ENCODE measurements at places on chromosomes 5 and 9. TPM values are rescaled to one million over a fixed set of nuclear protein-coding genes. Genes with fewer than 3 reads are reported as not detected.

- DNase-seq, result peak; percentile 96
These were observed 9.6 kb downstream of the NDST1 start for GRCh38 chr5:150517272-150518152.

Gene LCN12
- total RNA-seq, result not detected

DNA sequence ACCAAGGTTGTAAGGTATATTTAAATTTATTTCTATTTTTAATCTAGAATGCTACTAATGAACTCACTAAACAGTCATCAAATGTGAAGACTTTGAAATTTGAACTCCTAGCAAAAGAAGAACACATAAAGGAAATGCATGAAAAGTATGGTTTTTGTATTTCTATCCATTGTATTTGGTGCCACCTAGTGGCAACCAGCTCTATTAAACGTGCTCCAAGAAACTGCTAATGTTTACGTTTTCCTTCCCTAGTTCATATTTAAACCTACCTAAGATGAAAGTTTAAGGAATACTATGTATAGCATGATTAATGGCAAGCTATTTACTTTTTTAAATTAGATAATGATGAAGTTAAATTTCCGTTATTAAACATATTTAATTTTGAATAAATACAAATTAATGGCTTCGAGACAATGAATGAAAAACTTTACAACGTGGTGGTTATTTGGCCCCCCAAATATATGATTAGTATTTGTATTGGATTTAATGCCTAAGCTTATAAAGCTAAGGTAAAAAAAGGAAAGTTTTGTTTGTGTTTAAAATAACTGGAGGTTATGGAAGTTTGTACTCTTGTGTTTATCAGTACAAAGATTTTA, 115.9 kb upstream of the SH3GL2 start:
- peak; percentile 16 for DNase-seq

DNA sequence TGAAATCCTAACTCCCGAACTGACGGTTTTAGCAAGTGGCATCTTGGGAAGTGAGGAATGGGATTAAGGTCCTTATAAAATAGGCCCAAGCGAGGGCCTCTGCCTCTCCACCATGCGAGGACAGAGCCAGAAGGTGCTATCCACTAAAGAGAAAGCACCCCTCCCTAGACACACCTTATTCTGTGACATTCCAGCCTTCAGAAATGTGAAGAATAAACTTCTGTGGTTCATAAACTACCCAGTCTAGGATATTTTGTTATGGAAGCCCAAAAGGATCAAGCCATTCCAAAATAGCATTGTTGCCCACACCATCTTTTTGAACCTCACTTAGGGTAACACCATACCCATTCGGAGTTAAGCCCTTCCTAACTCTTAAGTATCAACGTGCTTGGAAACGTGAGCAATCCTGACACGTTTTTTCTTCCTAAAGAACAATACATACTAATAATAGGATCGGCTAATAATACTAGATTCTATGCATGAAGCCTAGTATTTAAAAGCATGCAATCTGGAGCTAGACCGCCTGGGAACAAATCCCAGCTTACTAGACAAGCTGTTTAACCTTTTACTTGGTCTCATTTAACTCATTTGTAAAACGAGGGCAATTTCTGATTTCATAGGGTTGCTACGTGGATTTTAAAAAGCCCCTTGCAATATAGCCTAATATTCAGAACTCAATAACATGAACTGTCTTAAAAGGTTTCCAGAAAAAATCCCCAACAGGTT, 1.1 kb upstream of the SMC2 start:
- peak; percentile 7 for DNase-seq

- DNase-seq, result no peak
These were observed 37.3 kb downstream of the CAPSL start for GRCh38 chr5:35900972-35901695.

GRCh38 chr9:132114102-132114707, 34.5 kb upstream of the MED27 start:
- peak; percentile 46 for DNase-seq

- DNase-seq, result peak; percentile 75
These were observed 97.5 kb upstream of the ARAP3 start for GRCh38 chr5:141779503-141779973.

- no peak for DNase-seq
These were observed 88.2 kb upstream of the KLF9 start for GRCh38 chr9:70502690-70503089.

Gene WDR38
- total RNA-seq, result not detected

Gene PHAX
- 51.1 TPM for total RNA-seq

Gene SLC6A18
- total RNA-seq, result not detected

Gene PPIC
- total RNA-seq, result 51.9 TPM

DNA sequence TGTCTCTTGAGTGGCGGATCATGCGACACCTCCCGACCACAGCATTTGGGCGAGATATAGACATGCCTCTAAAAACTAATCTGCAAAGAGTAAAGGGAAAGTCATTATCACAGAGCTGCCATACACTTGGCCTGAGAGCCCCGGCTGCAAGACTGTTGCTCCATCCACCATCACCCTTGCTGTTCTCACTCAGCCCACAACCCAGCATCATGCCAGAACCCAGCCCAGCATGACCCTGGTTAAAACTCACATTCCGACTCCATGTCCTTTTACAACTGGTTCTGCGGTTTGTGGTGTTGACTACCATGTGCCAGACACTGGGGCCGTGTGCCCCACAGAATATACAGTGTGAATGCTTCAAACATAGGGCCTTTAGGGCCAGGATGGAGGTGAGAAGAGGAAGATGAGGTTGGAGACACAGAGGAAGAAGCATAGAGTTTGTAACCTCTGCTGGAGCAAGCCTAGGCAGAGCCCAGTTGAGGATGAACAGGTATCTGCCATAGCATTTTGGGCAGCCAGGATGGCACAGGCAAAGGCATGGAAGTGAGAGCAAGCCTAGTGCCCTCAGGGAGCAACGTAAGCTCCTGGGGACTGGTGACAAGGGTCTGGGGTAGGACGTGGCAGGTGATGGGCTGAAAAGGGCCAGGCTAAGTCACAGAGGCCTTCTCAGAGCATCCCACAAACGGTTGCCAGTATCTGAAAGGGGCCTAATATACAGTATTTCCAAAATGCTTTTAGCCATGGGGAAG, 37.5 kb upstream of the SMU1 start:
- no peak for DNase-seq

- no peak for DNase-seq
These were observed 79.4 kb downstream of the PHF2 start for GRCh38 chr9:93655621-93656425.

GRCh38 chr5:82918311-82919031, 158.7 kb downstream of the TMEM167A start:
- no peak for DNase-seq

GRCh38 chr9:98231770-98232478, 23.5 kb downstream of the TBC1D2 start:
- peak; percentile 87 for DNase-seq

- no peak for DNase-seq
These were observed 317.0 kb downstream of the ICE1 start for GRCh38 chr5:5739490-5739945.

Gene TMEM252
- not detected for total RNA-seq

DNA sequence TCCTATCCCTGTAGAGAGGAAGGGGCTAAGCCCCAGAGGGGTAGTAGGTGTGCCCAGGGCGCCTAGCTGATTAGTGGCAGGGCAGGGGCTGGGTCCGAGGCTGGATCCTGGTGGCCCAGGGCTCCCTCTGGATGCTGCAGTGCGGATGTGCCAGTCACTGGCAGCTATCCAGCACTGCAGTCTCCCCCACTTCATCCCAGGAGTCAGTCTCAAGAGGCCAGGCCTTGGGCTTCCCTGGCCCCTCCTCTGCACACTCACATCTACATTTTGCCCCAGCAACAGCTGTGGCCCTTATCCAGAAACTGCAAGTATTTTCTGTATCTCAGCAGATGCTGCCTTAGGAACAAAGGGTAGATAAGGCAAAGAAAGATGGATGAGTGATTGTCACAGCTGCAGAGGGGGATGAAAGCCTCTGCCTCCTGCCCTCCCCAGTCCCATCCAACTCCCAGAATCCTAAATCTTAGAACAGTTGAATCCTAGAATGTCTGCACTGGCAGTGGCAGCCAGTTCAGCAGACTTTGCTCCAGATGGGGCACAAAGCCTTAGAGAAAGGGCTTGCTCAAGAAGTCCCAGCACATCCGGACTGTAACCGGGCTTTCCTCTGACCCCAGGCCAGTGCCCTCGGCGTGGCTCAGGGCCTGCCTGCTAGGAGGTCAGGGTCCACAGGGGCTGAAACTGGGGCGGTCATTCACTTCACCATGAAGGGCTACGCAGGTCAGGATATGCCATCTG, 1.6 kb downstream of the ANXA6 start:
- DNase-seq, result peak; percentile 54

Gene MAT2B
- total RNA-seq, result 41.0 TPM

Gene ORM1
- total RNA-seq, result not detected

Gene EQTN
- total RNA-seq, result not detected

DNA sequence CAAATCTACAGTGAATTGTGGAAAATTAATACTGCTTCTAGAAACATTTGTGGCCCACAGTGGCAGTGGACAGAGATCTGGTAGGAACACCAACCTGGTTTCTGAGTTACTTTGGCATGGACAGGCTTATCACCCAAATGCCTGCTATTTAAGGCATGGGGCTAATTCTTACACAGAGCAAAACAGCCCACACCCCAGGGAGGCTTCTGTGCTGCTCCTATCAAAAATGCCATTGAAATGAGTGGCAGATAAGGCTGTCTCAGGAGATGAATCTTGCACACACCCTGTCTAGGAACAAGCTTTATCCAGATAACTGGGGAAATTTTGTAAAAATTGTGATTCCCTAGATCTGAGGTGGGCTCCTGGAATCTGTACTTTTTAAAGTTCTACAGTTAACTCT, 307.1 kb downstream of the TLE1 start:
- DNase-seq, result no peak

Measured in astrocyte (in vitro differentiated cells and primary cell).